ENCODE measurements at places on chromosomes 7 and 10. TPM values are rescaled to one million over a fixed set of nuclear protein-coding genes. Genes with fewer than 3 reads are reported as not detected.

DNA sequence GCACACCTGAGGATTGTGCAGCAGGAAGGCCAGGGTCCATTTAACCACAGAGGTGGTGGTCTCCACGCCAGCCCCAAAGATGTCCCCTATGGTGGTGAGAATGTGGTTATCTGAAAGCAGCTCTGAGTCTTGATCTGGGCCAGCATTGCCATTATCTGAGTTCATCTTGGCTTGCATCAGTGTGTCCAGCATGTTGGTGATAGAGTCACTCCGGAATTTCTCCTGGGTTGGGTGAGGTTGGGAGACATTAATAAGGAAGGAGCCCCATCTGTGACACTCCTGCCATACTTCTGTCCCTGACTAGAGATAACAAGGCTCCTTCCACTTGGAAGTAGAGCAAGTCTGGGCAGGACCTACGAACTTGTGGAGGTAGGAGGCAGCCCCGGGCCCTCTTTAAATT, 4.2 kb downstream of the CYP17A1 start:
- DNase-seq: no peak

DNA sequence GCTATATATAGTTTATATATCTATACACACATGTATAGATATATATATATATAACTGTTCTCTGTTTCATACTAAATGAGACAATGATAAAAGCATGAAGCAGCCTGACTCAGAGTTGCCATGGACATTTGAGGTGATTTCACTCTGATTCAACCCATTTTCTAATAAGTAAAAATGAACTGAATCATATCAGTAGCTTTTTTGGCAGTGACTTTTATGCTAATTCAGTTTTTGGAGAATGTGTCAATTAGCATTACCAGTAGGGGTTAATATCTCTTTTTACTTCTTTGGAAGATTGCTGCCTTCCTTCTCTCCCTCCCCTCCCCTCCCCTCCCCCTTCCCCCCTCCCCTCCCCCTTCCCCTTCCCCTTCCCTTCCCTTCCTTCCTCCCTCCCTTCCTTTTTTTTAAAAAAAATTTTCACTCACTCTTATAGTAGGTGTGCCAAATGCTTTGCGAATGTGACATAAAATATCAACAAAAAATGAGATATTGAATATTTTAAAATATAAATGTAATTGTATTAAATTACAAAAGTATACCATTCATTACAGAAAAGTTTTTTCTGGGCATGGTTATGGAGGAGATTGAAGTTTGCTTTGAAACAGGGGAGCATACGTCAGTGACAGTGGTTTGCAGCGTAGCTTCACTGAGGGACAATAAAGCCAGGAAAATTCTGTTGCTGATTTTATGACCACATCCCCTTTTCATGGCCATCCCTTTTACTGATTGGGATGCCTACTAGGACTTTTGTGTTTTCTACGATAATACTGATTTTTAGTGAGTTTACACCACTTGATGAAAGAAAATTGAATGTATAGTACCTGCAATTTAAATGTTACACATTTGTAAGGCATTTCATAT, 64.0 kb upstream of the KLF6 start:
- no peak for DNase-seq

- no peak for DNase-seq
Observed at GRCh38 chr10:91796331-91797047, 1.7 kb upstream of the TNKS2 start.

- DNase-seq: no peak
Observed at GRCh38 chr7:70700055-70700940, 431.6 kb upstream of the GALNT17 start.

GRCh38 chr10:30134171-30134945, 75.0 kb upstream of the JCAD start:
- DNase-seq: no peak

DNA sequence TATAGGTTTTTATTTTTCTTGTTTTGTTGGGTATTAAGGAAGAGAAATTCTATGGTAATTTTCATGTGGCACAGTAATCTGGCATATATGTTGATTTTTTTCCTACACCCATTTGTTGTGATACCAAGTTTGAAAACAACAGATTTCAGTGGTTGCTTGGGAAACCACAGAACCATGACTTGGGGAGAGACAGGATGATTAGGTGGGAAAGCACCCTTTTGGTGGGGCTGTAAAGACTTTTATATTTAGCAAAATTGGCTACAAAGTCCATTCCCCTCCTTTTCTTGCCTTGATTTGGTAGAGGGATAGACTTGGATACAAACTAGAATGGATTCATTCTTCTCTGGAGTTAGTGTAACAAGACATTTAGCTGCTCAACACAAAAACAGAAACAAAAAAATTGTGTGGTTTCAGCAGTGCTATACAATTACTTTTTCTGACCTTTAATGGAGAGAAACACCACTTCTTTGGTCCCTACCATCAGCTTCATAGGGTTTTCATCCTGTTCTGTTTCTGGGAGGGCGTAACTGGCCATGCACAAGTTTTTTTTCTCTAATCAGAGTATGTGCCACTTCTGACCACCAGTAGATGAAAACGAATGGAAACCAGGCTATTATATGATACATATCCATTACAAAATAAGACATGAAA, 52.7 kb downstream of the FIGNL1 start:
- no peak for DNase-seq

Gene SPDYE9
- polyA plus RNA-seq: not detected

Gene CYP3A7
- not detected for polyA plus RNA-seq

Gene DUS4L
- 10.1 TPM for polyA plus RNA-seq

Gene AGR2
- polyA plus RNA-seq: 60.7 TPM

Gene STRIP2
- polyA plus RNA-seq: 7.2 TPM

Gene ZNF467
- 4.1 TPM for polyA plus RNA-seq

Gene NUPR2
- polyA plus RNA-seq: not detected

Data from A549 (cell line).